ENCODE measurements at places on chromosomes 4 and X.

DNA sequence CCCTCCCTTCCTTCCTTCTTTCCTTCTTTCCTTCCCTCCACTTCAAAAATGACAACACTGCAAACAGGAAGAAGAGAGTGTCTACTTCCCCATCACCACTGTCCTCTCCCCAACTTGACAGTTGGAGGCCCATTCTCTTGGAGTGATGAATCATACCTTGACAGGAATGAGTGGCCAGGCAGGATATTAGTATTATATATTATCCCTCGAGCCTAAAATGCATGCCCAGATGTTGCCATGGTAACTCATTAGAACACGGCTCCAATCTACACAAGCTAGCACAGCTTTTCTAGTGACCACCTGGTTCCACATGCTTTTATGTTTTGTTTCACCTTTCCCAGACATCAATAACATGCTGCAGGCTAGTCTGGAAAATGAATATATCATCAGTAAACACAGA, 71.3 kb upstream of the LHFPL1 start:
- DNase-seq = no peak

- no peak for DNase-seq
These were observed 12.7 kb upstream of the GCNA start for GRCh38 chrX:71565474-71566041.

DNA sequence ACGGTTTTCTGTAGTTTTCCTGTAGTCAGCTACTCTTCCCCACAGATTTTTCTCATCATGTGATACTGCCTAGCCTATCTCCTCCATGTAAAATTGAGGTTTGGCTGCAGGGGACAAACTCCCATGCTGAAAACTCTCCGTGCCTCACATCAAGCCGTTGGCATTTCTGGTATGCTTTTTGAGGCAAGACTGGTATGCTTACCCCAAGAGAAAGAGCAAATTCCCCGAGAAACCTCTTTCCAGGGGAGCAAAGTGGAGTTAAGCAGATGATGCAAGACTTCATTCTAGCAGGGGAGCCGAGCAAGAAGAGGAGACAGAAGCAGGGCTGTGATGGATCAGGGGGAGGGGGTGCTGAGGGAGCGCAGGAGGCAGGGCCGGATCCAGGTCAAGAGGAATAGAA, 4.8 kb downstream of the SOWAHD start:
- DNase-seq = no peak

- no peak for DNase-seq
These were observed 3.6 kb downstream of the ZXDB start for GRCh38 chrX:57595381-57595811.

- DNase-seq = peak; percentile 51
These were observed 21.0 kb downstream of the MAOA start for GRCh38 chrX:43676971-43677572.

Measured in small intestine (tissue), 16 donors.